ENCODE measurements at places on chromosomes 4 and X. TPM values are rescaled to one million over a fixed set of nuclear protein-coding genes. Genes with fewer than 3 reads are reported as not detected.

DNA sequence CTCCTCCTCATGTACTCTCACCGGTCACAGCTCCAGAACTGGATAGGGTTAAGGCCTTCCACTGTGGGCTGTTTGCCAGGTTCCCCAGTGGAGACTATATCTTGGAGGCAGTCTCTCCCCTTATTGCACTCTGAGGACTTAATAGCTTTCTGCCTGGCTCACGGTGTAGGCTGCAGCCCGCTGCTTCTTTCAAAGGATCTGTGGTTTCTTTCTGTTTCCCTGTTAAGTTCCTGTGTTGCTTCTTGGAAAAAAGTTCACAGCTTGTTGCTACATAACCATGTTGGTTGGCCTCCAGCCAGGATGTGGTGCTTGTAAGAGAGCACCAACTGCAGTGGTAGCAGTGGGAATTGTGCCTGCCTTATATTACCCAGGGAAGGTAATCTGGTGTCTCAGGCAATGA is 24.9 kb upstream of the ZDHHC15 start:
- no peak overlapping the region for H3K4me3 ChIP-seq
- H3K36me3 ChIP-seq = peaks cover 6% of the 10 kb centered on the region
- no peak for DNase-seq

- no peak for DNase-seq
- no peaks in the 10 kb centered on the region for H3K36me3 ChIP-seq
- no peak overlapping the region for H3K27ac ChIP-seq
- H3K27me3 ChIP-seq = no peaks in the 10 kb centered on the region
These were observed 41.0 kb upstream of the DMD start for GRCh38 chrX:33252306-33252825.

DNA sequence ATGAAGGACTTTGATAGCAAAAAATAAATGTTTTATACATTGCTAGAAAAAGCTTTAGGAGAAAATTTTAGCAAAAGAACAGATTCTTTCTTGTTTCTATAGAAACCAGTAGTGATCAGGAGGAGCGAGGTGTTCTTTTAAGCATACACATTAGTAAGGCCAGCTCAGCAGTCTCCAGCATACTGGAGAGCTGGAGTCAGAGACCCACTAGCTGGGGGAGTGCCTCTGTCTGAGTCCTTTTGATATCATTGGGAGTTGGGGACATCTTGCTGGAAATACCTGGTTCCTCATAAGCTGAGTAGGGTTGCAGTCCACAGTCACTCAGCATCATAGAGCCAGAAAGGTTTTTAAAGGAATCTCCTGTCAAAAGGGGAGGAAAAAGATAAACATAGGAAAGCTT is 67.4 kb downstream of the AFF2 start:
- no peaks in the 10 kb centered on the region for H3K27me3 ChIP-seq
- no peaks in the 10 kb centered on the region for H3K36me3 ChIP-seq
- H3K4me3 ChIP-seq = no peak overlapping the region
- H3K27ac ChIP-seq = no peak overlapping the region

Gene NUDT10
- 11.9 TPM for total RNA-seq

- no peak overlapping the region for H3K4me3 ChIP-seq
- DNase-seq = no peak
- H3K27ac ChIP-seq = no peak overlapping the region
- H3K4me1 ChIP-seq = no peaks in the 10 kb centered on the region
- no peaks in the 10 kb centered on the region for H3K27me3 ChIP-seq
These were observed 9.2 kb downstream of the PALLD start for GRCh38 chr4:168506014-168506413.

DNA sequence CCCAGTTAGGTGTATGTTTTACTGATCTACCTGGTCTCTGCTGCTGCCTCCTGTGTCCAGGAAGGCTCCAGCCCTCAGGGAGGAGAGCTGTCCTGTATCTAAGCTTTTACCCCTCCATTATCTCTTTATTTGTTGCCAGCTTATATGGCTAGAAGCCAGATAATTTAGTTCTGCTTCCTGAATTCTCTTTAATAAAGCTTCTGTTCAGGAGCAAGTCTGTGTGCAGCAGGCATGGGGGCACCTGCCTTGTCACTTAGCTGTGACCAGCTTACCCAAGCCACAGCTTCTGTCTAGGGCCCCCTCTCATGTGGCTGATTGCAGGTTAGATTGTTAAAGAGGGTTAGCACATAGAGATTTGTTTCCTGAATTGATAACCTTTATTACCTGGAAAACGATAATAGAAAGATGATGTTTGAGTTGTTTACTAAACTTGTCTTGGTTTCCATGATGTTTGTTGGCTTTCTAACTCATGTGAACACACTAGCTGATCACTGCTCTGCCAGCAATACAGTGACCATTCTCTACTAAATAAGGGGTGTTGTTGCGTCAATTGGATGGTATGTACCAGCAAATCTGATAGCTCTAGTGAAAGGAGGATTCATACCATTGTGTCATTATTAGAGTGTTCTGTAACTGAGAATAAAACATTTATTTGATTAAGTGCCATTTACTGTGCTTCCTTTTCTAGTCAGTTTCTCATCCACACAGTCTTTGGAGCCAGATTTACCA is 189.8 kb upstream of the ANK2 start:
- no peaks in the 10 kb centered on the region for H3K27me3 ChIP-seq
- H3K4me1 ChIP-seq = peaks cover 8% of the 10 kb centered on the region
